ENCODE measurements at places on chromosomes 5 and 9.

GRCh38 chr5:170693701-170694100, 89.8 kb upstream of the GABRP start:
- DNase-seq, result no peak

- DNase-seq, result no peak
Observed at GRCh38 chr5:39177631-39177964, 41.8 kb downstream of the FYB1 start.

- no peak for DNase-seq
Observed at GRCh38 chr5:77258652-77259051, 48.2 kb downstream of the PDE8B start.

DNA sequence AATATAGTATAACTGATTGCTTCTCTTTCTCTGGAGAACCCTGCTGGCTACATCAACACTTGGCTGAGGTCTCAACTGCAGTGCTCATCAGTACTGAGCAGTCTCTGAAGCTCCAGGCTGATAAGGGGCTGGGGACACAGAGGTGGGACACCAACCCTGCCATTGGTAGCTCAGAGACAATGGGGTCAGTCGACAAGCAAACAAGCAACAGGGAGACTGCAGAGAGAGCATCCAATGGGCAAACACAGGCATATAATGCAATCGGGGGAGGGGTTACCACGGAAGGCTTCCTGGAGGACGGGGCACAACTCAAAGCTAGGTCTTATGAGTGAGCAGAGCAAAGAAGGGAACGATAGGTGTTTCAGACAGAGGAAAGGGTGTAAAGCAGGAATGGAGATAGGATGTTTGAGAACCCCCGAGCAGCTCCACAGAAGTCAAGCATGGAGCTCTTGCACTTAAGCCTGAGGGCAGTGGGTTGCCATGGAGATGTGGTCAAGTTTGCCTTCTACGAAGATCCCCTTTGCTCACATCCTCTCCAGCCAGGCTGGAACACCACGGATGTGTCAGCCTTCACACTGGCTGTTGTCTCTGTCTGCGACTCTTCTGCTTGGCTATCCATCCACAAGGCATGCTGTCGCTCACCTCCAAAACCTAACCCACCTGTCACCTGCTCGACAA, 21.5 kb upstream of the AKNA start:
- no peak for DNase-seq

GRCh38 chr5:73591698-73592501, 26.4 kb downstream of the UTP15 start:
- no peak for DNase-seq

DNA sequence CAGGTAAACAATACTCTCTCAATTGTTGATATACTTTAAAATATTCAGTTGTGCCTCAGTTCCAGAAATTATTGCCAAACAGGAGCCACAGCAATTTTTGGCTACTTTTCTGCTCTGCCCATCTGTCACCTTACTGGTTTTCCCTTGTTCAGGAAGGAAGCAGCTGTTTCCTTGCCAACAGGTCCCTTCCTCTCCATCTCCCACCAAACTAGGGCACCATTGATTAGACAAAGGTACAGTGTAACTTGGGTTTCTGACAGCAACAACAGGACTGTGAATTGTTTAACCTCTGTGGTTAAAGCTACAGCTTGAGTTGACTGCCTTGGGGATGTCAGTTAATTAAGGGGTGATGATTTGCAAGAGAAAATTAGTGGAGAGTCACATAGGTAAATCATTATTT, 76.9 kb downstream of the PIP5K1B start:
- peak; percentile 16 for DNase-seq

GRCh38 chr9:121819428-121820231, 168.2 kb downstream of the DAB2IP start:
- no peak for DNase-seq

DNA sequence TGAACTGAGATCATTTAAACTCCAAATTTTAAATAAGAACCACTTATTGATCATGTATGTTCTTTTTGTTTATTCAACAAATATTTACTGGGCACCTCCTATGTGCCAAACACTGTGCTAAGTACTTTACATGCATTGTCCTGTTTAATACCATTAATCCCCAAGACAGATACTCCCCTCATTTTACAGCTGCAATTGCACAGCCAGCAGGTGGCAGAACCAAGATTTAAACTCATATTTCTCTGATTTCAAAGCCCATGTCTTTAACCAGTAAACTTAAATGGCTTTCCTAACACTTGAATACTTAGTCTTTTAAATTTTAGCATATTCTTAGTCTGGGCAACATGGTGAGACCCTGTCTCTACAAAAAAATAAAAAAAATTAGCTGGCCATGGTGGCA, 43.4 kb upstream of the KIAA1958 start:
- peak; percentile 9 for DNase-seq

DNA sequence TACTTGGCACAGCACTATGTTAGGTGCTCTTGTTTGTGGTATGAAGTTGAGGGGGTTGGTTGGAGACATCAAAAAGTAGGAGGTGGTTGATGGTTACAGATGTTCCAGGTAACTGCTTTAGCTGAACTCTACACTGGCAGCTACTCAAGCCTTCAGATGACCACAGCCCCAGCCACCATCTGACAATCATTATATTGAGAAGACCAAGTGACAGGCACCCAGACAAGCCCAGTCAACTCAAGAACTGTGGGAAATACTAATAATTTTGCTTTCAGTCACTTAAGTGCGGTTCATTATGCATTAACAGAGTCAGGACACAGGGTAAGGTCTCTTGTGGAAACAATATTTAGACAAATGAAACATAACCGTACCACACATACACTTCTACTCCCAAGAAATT, 38.9 kb upstream of the SLIT3 start:
- no peak for DNase-seq

- peak; percentile 50 for DNase-seq
Observed at GRCh38 chr9:34988218-34989002, 1.1 kb upstream of the DNAJB5 start.

GRCh38 chr5:44546286-44546685, 157.1 kb upstream of the FGF10 start:
- DNase-seq, result no peak

DNA sequence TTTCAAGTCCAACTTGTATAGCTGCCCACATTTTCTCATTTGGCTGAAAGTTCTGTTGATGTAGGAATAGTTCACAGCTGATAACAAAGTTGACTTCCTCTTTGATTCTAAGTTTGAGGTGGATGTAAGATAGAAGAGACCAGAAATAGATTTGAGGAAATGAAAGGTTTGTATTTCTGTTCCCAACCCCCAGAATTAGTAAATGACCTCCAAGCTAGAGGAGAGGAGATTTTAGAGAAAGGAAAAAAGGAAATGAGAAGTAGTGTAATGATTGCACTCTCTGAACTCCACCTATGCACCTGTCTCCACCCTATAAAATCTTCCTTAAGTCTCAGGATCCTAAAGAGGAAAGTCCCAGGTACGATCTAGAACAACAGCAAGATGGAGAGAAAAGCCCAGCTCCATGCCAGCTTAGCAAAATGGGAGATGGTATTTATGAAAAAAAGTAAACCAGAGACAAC, 130.4 kb upstream of the POC5 start:
- no peak for DNase-seq

DNA sequence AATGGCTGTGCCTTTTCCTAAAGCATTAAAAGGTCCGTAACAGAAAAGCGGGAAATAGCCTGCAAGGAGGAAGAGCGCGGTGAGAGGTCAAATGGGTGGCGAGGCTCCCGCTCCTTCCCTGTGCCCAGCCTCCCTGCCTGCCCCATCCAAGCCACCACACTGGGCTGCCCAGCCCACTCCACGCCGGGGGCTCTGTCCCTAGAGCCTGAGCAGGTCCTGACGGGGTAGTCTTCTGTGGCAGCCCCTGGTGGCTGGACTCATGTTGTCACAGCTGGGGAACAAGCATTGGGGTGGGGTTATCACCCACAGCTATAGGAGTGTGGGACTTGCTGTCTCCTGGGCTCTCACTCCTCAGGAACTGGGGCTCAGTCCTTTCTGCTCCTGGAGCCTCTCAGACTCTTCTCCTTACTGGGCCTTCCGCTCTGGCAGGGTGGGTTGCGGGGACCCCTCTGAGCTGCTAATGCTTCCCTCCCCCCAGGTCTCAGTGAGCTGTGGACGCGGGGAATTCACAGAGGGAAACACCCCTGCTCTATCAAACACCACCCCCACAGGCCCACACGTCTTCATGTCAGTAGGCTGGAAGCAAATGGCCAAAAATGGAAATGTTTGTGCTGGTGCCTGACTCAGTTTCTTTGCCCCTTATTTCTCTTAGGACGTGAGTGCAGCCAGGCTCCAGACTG, 152.4 kb upstream of the PHYKPL start:
- no peak for DNase-seq

- no peak for DNase-seq
Observed at GRCh38 chr5:106303911-106304310, 1366.8 kb downstream of the EFNA5 start.

DNA sequence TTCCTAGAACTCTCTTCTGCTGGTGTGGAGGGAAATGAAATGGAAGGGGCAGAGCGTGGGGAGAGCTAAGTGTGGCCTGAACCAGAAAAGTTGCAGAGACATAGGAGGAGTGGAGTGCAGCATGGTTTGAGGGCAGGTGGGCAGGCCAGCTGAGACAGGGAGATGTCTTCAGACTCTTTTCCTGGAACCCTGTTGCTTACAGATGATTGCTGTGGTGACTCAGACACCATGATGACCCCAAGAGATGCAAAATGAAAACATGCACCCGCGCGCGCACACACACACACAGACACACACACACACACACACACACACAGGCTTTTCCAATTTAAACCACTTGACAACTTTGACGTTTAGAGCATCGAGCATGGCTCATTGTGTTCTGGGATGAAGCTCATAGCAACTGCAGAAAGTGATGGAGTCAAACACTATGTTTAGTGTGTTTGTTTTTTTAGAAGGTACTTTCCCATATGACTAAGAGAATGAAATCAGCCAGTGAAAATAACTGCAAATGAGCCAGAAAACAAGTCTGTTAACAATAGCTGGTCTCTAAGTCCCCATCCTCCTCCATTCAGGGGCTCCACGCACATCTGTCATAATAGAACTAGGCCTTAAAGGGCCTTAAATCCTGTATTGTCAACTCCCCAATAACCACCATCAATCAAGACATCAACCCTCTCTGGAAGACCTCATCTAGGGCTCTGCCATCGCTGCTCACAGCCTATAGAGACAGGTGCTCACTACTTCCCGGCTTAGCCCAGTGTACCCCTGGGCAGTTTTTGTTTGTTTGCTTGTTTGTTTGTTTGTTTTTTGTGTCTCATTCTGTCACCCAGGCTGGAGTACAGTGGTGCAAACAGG, 9.6 kb downstream of the TMOD1 start:
- DNase-seq, result no peak

DNA sequence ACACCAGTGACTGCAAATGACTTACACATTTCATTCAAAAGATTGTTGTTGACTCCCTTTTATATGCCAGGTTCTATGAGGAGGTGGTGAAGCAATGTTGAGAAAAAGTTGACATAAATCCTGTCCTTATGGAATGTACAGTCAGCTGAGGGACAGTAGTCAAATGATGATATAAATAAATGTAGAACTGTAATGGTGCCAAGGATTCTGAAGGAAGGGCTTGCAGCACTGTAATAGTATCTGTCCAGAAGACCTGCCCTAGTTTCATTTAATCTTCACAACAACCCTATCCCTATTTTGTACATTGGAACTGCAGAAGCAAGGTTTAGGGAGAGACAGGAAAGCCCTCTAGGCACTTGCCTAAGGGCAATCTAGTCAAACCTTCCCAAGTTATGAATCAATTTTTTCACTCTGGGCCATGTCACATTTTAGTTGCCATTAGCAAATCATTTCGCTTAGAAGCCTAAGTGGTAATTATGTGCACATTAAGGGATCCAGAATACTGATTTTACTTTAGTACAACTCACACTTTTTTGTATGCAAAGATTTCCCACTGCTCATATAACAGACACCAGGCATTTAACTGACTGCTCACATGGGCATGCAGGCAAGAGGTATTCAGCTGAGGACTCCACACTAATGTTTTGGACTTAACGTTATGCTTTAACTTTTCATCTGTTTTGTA, 34.5 kb upstream of the LIFR start:
- no peak for DNase-seq

DNA sequence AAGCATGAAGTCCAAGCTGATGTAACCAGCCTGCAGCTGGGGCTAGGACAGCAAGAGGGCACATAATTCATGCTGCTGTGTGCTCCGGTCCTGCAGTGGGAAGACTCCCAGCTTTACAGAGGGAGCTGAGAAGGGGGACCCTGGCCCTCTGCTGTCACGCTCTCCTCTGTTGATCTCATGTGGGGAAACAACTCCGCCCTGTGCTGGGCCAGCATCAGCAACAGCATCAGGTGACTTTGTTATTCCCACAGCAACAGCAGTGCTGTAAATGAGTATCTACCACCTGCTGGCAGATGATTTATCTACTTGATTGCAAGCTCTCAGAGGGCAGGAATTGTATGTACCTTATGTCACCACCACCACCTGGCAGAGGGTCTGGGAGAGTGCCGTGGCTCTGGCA, 176.2 kb downstream of the COL23A1 start:
- DNase-seq, result no peak

DNA sequence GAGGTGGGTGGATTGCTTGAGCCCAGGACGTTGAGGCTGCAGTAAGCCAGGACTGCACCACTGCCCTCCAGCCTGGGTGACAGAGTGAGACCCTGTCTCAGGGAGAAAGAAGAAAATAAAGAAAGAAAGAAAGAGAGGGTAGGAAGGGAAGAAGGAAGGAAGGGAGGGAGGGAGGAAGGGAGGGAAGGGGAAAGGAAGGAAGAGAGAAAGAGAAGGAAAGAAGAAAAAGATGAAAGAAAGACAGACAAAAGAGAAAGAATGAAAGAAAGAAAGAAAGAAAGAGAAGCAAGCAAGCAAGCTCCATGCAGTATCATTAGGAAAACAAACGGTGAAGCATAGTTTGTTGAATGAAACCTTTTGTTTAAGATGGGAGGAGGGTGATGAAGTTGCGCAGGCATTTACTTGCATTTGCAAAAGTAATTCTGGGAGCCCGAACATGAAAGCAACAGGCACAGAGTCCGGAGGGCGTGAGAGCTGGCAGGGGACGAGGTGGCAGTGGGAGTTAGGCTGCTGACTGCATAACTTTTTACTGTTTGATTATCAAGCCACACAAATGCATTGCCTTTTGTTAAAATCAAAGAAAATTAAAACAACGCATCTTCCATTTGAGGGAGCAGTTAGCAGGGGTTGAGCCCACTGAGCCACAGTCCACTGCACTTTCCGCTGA, 26.0 kb upstream of the CEP72 start:
- no peak for DNase-seq

GRCh38 chr9:70229579-70229978, 29.2 kb upstream of the SMC5 start:
- DNase-seq, result no peak

GRCh38 chr9:85743275-85744128, 1.7 kb upstream of the AGTPBP1 start:
- DNase-seq, result no peak

DNA sequence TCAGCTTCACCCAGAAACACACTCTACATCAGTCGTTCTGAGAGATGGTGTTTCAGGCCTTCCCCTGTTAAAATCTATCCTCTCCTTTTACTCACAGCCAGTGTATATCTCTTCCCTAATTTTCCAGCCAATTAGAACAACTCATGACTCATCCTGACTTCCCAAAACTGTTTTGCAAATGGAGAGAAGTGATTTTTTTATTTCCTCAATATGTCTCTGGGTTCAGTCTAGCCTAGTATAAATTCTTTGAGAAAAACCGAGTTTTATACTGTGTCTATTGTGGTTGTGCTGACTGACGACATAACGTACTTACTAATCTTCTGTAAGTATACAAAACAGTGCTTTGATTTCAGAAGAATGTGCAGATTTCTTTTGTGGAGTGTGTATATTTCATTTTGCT, 28.4 kb upstream of the CAST start:
- no peak for DNase-seq

GRCh38 chr5:55234121-55234700, 803 bp upstream of the CCNO start:
- peak; percentile 30 for DNase-seq

GRCh38 chr5:89268460-89268859, 385.5 kb upstream of the MEF2C start:
- no peak for DNase-seq
